Activated T-helper 1 cell treated with anti-CD3 and anti-CD28 coated beads, Interleukin-12 subunit alpha, Interleukin-12 subunit beta, Interleukin-2, Interleukin-4 antibody, amounts not matched to agents 30 ng/mL and 10 ng/mL and 1 ng/mL, durations not matched to agents 14 hours and 24 hours and 36 hours (primary cell): ENCODE measurements at places on chromosomes 7 and 10.

DNA sequence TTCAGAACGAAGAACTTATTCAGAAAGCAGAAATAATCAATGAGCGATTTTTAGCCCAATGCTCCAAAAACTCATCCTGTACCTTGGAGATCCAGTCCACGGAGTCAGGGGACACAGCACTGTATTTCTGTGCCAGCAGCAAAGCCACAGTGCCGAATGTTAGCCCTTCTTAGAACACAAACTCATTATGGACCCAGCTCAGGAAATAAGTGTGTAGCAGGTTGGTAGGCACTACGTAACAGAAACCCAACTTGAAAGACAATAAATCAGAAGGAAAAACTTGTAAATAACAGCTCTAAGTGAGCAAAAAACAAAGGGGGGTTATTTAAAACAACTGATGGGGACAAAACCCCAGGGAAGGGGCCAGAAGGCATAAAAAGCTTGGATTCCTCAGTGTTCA is 112.0 kb upstream of the PRSS1 start:
- DNase-seq, result no peak

- DNase-seq, result no peak
These were observed 643.1 kb upstream of the SEMA3D start for GRCh38 chr7:85829817-85830432.

DNA sequence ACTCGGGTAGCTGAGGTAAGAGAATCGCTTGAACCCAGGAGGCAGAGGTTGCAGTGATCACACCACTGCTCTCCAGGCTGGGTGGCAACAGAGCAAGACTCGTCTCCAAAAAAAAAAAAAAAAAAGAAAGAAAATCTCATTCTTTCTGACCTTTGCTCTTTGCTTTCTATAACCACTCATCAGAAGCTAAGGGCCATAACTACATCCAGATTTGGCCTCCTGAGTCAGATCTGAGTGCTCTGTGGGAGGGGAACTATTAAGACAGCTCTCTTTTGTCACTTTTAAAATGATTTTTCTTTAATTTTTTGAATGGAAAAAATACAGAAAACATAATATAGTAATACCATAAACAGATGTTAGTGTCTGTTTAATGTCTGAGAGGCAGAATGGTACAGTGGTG is 210.1 kb downstream of the KIAA1217 start:
- DNase-seq, result no peak

GRCh38 chr7:128673571-128673970 is 1.5 kb downstream of the GARIN1A start:
- no peak for DNase-seq

DNA sequence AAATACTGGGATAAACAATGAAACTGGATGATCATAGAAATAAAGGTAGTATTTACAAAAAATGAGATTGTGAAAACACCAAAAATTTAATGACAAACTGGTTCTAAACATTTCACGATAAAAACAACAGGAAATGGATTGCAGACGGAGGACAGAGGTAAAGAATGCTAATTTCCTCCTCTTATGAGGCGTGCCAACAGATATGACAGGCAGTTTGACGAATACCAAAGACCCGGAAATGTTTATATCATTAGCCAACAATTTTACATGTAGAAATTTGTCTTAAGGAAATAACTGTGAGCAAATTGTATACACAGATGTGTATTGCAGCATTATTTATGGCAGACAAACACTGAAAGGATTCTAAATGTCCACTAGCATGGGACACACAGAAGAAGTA is 162.0 kb upstream of the MGMT start:
- DNase-seq, result no peak

DNA sequence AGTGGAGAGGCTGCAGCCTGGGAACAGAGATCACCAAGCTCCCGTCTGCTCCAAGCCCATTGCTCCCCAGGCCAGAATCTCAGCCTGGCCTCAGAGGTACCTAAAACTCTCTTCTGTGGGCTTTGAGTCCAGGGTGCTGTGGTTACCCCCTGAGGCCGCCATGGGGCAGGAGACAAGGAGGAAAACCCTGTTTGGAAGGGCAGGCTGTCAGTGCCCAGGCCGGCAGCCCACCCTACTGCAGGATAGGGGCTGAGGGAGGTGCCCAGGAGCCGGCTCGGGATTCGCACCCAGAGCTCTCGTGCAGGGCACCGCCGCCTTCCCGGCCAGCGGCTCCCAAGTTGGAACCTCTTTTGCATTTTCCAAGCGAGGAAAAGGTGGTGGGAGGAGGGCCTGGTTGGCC is 24.5 kb downstream of the UNCX start:
- DNase-seq, result no peak

DNA sequence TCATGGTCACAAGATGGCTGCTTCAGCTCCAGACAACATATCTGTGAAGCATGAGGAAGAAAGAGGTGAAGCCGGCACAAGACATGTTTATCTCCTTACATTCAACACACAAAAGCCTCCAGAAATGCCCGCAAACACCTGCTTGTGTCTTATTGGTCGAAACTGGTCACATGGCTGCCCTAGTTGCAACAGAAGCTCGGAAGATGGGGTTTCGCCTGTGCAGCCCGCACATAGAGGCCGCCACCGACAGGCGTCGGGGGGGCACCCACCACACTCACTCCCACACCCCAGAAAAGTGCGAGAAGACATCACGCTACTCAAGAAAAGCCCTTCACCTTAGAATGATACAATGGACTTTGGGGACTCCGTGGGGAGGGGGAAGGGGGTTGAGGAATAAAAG is 63.0 kb upstream of the MGMT start:
- no peak for DNase-seq

GRCh38 chr7:3117488-3118231 is 74.0 kb upstream of the CARD11 start:
- no peak for DNase-seq

- DNase-seq, result no peak
These were observed 58.5 kb downstream of the LGI1 start for GRCh38 chr10:93816123-93816747.

GRCh38 chr7:140639366-140640053 is 1.1 kb downstream of the DENND2A start:
- DNase-seq, result no peak

- no peak for DNase-seq
These were observed 32.6 kb downstream of the ARHGAP21 start for GRCh38 chr10:24690961-24691512.

DNA sequence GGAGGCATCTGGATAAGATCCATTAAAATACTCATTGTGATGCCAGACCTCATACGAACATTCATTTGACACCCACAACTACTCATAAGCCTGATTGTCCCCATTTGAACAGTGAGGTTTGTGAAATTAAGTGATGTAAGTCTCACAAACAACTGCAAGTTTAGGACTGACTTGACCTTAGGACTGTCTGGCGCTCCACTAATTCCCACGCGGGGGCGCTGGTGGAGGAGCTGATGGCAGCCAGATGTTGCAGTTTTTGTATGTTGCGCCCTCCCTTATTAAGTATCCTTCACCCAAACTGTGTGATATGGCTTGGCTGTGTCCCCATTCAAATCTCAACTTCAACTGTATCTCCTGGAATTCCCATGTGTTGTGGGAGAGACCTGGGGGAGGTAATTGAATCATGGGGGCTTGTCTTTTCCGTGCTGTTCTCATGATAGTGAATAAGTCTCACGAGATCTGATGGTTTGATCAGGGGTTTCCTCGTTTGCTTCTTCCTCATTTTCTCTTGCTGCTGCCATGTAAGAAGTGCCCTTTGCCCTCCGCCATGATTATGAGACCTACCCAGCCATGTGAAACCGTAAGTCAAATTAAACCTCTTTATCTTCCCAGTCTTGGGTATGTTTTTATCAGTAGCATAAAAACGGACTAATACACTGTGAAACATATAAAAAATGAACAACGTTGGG is 20.3 kb upstream of the TIAL1 start:
- no peak for DNase-seq

GRCh38 chr10:124626759-124627380 is 117.3 kb downstream of the FAM53B start:
- DNase-seq, result peak; percentile 42

DNA sequence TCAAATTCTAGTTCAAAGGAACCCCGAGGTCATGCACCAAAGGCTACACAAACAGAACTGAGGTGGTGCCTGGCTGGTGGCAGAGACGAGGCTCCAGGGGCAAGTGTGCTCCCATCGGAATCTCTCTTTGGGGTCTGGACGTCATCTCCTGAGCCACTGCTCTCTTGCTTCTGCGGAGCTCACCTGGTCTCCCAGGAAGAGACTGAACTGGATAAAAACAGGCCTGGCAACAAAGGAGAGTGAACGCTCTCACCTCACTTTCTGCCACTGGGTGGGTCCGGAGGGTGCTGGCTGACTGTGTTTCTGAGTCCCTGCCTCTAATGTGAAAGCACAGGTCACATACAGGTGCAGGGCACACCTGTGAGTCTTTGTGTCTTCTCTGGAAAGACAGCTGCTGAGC is 22.4 kb downstream of the VIPR2 start:
- no peak for DNase-seq

GRCh38 chr7:116138202-116138801 is 72.0 kb upstream of the TES start:
- DNase-seq, result peak; percentile 16

DNA sequence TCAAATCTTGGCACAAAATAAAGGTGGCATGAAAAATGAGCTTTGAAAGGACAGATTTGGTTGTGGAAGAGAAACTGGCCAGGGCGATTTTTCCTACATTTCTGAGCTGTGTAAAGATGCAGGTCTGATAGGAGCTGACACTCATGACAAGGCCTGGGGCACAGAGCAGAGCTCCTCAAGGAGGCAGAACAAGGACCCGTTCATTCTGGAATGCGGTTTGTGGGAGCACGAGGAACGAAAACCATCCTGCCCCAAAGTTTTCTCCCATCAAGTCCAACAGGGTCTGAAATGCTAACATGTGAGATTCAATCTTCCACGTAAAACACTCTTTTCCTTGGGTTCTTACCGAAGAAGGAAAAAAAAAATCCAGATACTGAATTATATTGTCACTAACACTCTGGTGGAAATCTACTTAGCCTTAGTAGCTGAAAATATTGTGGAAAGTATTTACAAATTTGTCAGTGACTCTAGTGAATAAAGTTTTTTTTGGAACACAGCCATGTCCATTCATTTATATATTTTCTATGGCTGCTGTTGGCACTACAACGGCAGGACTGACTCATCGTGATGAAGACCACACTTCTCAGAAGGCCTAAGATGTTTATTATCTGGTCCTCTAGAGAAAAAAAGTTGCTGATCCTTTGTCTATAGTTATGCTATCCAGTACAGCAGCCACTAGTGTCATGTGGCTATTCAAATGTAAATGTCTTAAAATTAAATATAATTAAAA is 215.7 kb downstream of the BAMBI start:
- DNase-seq, result no peak

GRCh38 chr10:95261926-95262325 is 28.9 kb downstream of the PDLIM1 start:
- no peak for DNase-seq

GRCh38 chr7:55065511-55066229 is 46.9 kb downstream of the EGFR start:
- no peak for DNase-seq

DNA sequence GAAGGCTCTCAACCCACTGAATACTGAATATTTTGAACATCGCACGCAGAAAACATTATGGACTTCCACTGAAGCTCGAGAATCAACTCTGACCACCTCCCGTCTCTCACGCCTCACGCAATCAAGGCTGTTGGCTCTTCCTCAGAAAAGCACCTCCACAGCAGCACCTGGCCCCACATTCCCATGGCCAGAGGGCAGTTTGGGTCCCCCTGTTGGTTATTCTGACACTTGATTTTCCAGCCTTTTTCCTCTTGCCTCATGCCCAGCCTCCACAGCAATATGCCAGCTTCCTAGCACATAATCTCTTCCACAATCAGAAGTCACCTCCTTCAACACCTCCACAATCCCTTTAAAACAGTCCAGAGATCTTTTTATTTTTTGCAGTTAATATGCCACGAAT is 55.9 kb downstream of the SVOPL start:
- DNase-seq, result no peak

- DNase-seq, result no peak
These were observed 89.2 kb downstream of the RNLS start for GRCh38 chr10:88493691-88494483.

- DNase-seq, result no peak
These were observed 51.4 kb downstream of the NPS start for GRCh38 chr10:127600479-127600878.

DNA sequence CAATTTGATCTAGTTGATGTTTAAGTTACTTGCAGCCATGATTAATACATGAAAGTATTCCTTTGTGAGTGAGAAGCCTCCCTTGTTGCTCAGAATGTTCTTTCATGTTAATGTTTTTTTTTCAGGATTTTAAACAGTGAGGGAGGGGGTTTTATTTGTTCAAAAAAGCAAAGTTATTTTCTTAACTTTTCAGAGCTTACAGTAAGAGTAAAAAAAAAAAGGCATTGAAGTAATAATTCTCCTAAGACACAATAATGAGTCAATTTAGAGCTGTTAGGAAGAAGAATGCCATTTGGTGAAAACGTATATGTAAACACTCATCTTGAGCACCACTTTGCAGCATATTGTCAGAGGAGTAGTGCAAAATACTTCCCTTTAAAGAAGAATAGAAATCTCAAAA is 105.8 kb downstream of the SEMA3A start:
- DNase-seq, result no peak

DNA sequence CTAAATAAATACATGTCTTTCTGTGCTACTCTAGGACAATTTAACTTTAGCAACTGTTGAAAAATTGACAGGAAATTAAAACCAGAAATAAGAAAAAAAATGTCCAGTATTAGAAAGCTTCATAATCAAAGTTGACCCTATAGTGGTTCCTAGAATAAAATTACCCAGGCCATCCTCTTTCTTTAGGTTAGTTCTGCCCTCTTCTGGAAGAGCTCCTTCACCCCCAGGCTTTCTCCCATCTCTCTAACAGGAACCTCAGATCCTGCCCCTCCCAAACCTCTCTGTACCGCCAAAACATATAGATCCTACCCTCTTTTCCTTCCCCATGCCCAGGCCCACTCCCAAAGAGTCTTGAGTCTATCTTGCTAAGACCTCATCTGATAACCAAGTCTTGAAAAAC is 159.4 kb upstream of the CDK1 start:
- DNase-seq, result no peak
